EH (cell line): ENCODE measurements at places on chromosomes 3 and 15.

- DNase-seq: no peak
Observed at GRCh38 chr3:12841970-12842328, 584 bp upstream of the RPL32 start.

GRCh38 chr15:65156692-65157091, 23.1 kb upstream of the PDCD7 start:
- DNase-seq: no peak

DNA sequence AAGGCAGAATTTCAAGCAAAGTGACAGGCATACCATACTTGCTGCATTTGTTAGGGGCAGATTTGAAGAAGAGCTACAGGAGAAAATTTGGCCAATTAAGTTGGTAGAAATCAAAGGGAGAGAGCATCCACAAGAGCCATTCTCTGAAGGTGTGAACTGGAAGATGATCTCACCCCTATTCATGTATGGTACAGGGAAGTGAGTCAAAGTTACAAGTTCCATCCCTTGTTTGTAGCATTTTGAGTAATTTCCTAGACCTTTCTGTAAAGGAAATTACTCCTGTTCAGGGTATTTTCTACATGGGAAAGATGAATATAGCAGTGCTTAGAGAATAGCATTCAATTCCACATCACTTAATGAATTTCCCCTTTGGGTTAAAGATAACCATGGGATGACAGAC, 28.4 kb downstream of the TTC14 start:
- no peak for DNase-seq

GRCh38 chr3:194592798-194593752, 40.1 kb downstream of the TMEM44 start:
- DNase-seq: peak; percentile 100

GRCh38 chr3:104519468-104520227, 847.1 kb upstream of the ALCAM start:
- DNase-seq: no peak

- DNase-seq: no peak
Observed at GRCh38 chr15:68423359-68424296, 8.3 kb downstream of the ITGA11 start.

DNA sequence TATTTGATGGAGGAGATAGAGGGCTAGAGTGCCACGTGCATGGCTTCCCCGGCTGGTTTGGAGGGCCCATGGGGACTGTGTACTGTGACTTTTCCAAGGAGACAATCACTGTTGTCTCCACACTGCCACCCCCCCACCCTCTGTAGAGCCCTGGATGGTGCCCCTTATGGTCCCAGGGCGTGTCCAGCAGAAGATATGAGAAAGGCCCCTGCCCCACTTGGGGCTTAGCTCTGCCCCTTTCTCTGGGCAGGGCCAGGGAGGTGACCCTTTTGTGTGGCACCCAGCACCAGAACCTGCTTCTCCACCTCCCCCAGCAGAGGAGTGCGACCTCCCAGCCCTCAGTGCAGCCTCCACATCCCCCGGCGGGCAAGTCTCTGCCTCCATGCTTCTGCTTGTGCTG, 32.1 kb downstream of the SPSB4 start:
- DNase-seq: no peak

GRCh38 chr3:30696896-30697295, 90.5 kb downstream of the TGFBR2 start:
- DNase-seq: no peak

- DNase-seq: no peak
Observed at GRCh38 chr15:56739964-56740640, 6.8 kb upstream of the ZNF280D start.

GRCh38 chr3:104553121-104553520, 813.6 kb upstream of the ALCAM start:
- DNase-seq: no peak

DNA sequence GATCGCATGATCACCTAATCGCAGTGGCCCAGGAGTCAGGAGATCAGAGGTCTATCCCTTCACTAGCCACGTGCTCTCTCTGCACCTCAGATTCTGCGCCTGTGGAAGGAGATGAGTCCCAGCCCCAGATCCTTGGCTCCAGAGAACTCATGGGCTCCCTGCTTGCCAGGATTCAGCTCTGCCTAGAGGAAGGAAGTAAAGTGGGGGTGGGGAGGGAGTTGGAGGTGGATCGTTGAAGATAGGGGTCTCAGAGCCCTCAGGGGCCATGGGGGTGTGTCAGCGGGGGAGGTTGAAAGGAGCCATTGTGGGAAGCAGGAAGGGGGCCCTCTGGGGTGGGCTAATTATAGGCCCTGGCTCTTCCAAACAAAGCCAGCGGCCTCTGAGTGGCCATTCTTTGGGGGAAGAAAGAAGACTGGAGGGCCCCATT, 11.3 kb upstream of the STRA6 start:
- no peak for DNase-seq

- DNase-seq: no peak
Observed at GRCh38 chr3:24272875-24273274, 221.8 kb downstream of the THRB start.

- DNase-seq: no peak
Observed at GRCh38 chr3:116056280-116056679, 389.0 kb downstream of the LSAMP start.

GRCh38 chr15:39125904-39126303, 455.0 kb upstream of the THBS1 start:
- DNase-seq: peak; percentile 70

DNA sequence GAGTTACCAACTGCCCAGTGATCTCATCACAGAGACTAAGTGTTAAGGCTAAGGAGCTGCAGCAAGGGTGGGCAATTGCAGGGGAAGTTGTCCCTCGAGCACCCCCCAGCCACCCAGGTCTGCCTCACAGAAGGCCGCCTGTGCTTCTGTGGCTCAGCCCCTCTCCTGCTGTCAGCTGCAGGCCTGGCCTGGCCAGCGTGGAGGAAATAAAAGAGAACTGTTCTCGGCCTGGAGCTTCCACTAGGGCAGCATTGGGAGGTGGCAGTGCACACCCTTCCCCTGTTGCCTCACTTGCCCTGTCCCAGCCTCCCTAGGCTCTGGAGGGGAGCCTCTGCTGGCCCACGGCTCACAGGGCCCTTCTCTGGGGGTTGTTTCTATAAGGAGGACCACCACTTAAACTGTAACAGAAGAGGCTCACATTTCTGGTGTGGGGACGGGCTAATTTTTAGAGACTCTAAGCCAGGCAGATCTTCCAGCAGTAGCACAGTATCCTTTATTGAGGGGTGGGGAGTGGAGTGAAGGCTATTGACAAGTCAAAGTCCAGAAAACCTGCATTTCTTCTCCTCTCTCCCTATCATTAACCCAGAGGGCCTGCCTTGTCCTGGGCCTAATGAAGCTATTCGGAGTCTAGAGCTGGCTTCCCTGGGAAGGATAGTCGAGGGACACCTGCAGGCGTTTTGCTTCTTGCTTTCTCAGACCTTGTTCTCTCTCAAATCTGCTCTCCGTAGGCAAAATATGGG, 75.6 kb upstream of the ADPGK start:
- DNase-seq: no peak

DNA sequence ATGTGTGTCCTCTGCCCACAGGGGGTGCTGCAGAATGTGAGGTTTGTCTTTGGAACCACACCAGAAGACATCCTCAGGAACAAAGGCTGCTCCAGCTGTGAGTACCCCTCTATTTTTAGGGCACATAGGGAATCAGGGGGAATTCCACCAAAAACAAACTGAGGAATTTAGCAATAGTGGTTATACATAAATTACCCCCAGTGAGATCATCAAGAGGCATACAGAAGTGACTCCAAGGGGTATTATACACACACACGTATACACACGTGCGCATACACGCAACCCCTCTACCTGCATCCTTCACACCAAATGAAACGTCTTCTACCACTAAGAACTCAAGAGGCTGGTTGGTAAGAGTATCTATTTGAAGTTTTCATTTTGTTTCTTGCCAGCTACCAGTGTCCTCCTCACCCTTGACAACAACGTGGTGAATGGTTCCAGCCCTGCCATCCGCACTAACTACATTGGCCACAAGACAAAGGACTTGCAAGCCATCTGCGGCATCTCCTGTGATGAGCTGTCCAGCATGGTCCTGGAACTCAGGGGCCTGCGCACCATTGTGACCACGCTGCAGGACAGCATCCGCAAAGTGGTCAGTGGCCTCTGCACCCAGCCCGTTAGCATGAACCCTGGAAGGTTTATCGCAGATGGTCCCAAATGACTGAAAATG, 2.9 kb downstream of the THBS1 start:
- peak; percentile 72 for DNase-seq

GRCh38 chr3:52046186-52046901, 10.0 kb downstream of the DUSP7 start:
- DNase-seq: peak; percentile 99

DNA sequence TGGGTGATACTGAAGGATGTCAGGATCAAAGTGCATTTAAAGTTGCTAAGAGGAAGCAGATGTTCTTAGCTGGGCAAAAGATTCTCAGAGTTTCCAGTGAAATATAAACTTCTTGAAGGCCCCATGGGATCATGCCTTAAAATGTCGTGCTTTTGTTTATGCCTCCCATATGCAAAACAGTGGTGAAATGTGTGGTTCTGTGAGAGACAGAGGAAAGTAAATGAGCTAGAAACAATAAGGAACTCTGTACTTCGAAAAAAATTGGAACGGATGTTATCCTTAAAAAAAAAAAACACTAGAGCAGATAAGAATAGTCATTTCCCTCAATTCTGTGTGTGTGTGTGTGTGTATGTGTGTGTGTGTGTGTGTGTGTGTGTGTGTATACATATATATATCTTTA, 497.0 kb upstream of the TBL1XR1 start:
- DNase-seq: peak; percentile 63

DNA sequence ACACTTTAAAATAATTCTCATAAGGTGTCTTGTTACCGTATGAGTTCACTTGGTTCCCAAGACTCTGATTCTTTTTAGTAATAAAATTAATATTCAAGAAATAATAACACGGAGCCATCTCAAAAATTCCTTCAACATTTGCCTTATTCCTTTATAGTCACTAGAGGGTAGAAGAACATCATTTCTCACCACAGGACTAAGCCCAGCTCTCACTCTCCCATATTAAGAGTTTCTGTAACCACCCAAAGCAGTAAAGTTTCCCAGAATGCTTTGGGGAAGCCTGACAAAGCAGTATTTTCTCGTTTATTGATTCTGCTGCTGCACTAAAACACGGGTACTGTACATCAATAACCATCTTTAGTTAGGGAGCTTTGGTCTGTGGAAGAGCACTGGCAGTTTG, 114.9 kb downstream of the MCTP2 start:
- DNase-seq: no peak

DNA sequence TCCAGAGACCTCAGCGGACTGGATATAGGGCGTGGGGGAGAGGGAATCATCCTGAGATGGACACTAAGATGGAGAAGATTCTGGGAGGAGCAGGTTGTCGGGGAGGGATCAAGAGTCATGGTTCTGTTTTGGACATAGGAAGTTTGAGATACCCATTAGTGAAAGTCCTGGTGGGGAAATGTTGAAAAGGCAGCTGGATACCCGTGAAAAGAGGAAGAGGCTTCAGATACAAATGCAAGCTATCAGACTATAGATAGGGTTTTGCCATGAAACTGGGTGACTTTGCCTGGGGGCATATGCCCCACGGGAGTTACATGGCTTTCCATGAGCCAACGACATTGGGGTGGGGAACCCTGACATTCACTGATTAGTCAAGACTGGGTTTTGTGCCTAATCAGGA, 1.1 kb upstream of the GPR62 start:
- no peak for DNase-seq

- no peak for DNase-seq
Observed at GRCh38 chr3:101194392-101194791, 126.0 kb downstream of the IMPG2 start.

- DNase-seq: peak; percentile 27
Observed at GRCh38 chr3:41131224-41131623, 68.1 kb upstream of the CTNNB1 start.

DNA sequence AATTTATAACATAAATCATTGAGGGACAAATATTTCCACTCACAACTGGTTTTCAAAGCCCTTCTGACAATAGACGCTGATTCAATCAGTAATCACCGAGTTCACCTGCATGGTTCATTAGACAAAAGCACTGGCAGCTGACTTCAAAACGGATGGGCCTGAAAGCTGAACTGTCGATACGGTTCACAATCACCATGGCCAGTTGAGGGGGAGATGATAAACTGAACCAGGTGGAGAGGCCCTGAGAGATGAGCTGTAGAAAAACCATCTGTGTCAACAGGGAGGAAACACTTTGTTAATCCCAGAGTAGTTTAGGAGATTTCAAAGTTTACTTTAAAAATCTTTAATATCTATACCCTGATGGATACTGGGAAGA, 75.0 kb downstream of the PEX5L start:
- no peak for DNase-seq

- DNase-seq: no peak
Observed at GRCh38 chr15:99983886-99984286, 250.6 kb upstream of the LYSMD4 start.

GRCh38 chr3:127677541-127678314, 5.0 kb downstream of the ABTB1 start:
- DNase-seq: no peak

- peak; percentile 94 for DNase-seq
Observed at GRCh38 chr3:177150970-177151627, 46.2 kb downstream of the TBL1XR1 start.

- DNase-seq: no peak
Observed at GRCh38 chr3:188951734-188952133, 220.0 kb upstream of the TPRG1 start.

- no peak for DNase-seq
Observed at GRCh38 chr3:148932972-148933371, 58.4 kb upstream of the GYG1 start.

DNA sequence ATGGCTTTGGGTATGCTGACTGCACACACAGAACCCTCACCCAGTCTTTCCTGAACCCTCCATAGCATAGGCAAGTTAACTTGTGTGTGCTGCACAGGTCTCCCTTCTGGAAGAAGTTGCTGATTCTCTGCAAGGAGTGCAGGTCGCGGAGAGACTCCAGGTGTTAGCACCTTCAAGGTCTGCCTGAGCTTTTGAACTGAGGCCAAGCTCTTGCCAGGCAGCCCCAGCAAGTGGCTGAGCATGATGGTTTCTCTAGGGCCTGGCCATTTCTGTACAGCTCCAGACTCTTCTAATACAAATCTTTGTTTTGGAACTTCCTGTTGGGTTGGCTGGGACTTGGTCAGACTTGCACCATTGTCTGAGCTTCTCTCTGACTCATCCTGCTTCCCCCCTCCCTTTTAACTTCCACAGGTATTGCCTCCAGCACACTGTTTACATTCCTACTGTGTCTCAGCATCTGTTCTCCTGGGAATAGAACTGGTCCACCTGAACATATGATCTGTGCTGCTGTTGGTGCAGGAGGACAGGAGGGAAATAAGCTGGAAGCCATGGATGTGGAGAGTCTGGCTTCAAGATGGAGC, 53.3 kb downstream of the KY start:
- no peak for DNase-seq
